ENCODE measurements at places on chromosomes 16 and 17.

- DNase-seq, result no peak
These were observed 245.7 kb downstream of the PRKCA start for GRCh38 chr17:66548158-66548557.

- DNase-seq, result no peak
These were observed 114.5 kb upstream of the METRNL start for GRCh38 chr17:82964851-82965341.

DNA sequence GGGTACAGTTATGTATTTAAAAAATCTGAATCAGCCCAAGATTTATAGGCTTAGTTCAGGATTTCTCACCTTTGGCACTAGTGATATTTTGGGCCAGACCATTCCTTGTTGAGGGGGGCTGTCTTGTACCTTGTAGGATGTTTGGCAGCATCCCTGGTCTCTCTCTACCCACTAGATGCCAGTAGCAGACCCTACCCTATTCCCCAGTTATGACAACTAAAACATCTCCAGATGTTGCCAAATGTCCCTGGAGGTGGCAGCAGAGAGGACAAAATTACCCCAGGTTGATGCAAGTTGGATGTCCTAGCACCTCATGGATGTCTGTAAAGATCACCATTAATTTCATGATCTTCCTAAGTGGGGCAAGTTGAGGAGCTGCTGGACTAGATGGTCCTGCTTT is 45.8 kb downstream of the SYT17 start:
- DNase-seq, result no peak

GRCh38 chr17:4877089-4877488 is 22.2 kb upstream of the C17orf107 start:
- no peak for DNase-seq

GRCh38 chr16:19153876-19154275 is 14.2 kb upstream of the SYT17 start:
- DNase-seq, result no peak

DNA sequence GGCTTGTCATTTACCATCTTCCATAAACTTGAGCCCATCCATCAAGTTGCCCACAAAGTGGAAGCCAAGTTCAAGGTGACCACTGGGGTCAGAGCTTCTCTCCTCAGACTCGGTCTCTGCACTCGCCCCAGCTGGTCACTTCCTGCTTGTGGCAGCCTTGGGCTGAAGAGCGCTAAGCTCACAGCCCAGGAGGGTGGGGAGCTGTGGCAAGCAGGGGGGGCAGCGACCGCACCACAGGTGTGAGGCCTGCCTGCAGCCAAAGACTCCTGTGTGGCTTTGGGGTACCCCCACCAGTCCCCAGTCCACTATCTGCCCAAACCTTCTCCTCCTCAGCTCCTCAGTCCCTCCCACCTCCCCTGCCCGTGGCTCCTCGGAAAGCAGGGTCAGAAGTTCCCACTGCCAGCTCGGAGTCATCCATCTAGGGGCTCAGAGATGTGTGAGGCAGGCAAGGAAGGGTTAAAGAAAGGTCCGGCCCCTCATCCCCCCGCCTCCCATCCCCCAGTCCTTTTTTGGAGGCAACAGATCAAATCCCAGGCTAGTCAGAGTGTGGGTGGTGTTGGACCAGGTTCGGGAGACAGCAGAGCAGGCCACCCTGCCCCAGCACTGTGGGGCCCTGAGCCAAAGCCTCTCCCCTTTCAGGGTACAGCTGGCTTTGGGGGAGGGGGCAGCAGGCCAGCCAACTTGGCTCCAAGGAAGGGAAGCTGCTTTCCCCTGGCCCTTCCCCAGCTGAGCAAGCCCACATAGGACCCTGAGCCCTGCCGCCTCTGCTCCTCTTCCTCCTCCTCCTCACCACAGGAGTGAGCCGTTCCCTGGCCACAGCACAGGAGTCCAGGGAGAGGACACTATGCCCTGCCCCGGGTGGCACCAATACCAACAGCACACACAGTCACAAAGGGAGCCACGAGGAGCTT is 3.2 kb downstream of the CSF3 start:
- DNase-seq, result no peak

DNA sequence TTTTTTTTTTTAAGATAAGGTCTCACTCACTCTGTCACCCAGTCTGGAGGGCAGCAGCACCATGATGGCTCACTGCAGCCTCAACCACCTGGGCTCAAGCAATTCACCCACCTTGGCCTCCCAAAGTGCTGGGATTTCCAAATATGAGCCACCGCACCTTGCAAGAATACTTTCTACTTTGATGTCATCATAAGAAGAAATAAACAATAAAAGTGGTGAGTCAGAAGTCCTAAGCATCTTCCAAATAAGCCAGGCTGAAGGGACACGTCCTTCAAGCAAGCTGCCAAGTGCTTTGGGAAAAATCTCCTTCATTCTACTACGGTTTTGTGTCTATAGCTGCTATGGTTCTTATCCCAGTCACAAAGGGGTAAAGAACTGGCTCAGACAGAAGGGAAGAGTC is 20.3 kb downstream of the HASPIN start:
- DNase-seq, result no peak

DNA sequence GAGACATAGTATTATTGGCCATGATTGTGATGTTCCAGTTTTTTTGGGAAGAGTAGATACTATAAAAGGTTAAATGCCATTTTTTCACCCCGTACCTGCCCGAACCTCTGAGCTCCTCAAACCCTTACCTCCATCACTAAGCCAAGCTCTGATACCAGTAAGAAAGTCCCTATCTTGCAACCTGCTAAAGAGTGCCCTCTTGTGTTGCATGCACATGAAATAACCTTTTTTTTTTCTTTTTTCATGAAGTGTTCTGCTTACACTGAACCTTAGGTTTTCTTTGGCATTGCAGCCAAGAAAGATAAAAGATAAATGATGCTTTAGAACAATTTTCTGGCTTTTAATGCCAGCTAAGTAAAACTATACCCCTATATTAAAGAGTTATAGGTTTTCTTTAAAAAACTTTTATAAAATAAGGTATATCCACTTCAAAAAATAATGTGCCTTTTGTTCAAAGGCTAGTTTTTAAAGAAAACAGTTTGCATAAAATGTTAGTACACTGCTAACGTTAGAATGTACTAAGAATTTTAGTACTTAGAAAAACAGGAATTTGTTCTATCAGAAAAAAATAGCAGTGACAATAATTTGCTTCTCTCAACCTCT is 295.3 kb upstream of the PMFBP1 start:
- peak; percentile 4 for DNase-seq

DNA sequence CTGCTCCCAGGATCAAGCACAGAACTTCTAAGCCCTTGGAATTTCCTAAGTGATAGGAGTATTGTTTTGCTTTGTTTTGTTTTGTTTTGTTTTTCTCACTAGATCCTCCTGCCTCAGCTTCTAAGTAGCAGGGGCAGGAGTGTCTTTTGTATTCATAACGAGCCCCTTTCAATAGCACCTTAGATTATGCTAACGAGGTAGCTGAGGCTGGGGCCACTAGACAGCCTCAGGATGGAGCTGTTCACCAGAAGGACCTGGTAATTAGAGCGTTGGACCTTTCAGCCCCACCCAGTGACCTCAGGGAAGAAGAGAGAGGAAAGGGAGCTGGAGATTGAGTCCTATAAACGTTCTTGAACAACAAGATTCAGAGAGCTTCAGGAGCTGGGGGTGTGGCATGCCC is 43.6 kb downstream of the IKZF3 start:
- no peak for DNase-seq

- DNase-seq, result no peak
These were observed 52.4 kb downstream of the CFDP1 start for GRCh38 chr16:75380870-75381269.

DNA sequence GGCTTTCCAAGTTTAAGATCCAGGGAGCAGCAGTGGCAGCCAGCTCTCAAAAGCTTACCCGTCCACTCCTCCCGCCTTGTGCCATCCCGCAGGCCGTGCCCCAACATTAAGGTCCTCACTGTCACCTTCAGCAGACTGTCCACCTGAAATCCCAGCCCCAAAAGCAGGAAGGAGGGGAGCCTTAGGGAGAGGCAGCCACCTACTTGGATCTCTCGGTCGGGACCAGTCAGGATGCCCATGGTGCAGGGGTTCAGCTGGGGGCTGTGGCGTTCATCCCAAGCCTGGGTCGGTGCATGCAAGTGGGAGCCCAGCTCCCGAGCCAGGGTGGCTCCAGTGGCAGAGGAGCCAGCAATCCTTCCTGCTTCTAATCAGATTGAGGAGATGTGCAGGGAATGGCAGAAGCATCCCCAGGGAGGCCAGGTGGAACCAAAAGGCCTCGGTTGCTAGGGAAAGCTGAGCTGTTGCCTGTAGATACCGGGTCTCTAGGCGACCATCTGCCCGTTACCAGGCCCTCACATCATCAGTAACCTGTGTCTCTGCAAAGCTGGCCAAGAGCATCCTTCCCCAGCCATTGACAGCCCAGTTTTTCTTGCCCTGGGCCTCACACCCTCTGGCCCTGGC is 24.6 kb downstream of the CNGB1 start:
- DNase-seq, result no peak

GRCh38 chr16:1152651-1153259 is at the start of gene CACNA1H:
Gene CACNA1H, plus strand, starts transcription at chr16:1153106. Its CDS starts 632 bp downstream, at chr16:1153738.
- DNase-seq, result no peak

GRCh38 chr16:74825941-74826340 is 51.3 kb upstream of the FA2H start:
- no peak for DNase-seq

- DNase-seq, result peak; percentile 84
These were observed 6.7 kb upstream of the MPP3 start for GRCh38 chr17:43839670-43840108.

- no peak for DNase-seq
These were observed 12.8 kb upstream of the CLEC18C start for GRCh38 chr16:70160821-70161220.

DNA sequence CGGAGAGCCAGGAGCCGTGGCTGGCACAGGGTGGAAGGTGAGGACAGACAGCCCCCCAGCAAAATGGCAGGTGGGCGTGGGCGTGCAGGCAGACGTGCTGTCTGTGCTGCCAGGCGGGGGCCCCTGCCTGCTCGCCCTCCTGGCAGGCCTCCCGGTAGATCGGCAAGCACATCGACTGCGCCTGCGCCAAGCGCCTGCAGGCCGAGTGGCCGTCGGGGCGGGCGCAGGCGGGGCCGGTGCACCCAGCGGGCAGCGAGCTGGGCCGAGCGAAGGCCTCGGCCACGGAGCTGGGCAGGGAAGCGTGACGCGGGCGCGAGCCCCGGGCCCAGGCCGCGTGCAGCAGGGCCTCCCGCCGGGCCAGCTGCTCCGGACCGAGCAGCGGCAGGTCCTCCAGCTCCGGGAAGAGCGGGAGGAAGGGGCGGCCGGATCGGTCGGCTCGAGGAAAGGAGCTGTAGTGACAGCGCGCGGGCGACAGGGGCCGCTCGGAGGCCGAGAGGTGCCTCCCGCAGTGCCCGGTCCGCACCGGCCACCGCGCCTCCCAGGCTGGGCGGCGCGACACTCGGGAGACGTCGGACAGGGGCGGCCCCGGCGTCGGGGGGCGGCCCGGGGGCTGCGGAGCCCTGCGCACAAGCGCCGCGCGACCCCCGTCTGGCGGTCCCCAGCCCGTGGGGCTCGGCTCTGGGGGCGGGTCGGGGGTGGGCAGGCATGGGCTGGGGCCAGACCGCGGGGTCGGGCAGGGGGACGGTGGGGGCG is 16.9 kb downstream of the GRIN2C start:
- DNase-seq, result peak; percentile 33

DNA sequence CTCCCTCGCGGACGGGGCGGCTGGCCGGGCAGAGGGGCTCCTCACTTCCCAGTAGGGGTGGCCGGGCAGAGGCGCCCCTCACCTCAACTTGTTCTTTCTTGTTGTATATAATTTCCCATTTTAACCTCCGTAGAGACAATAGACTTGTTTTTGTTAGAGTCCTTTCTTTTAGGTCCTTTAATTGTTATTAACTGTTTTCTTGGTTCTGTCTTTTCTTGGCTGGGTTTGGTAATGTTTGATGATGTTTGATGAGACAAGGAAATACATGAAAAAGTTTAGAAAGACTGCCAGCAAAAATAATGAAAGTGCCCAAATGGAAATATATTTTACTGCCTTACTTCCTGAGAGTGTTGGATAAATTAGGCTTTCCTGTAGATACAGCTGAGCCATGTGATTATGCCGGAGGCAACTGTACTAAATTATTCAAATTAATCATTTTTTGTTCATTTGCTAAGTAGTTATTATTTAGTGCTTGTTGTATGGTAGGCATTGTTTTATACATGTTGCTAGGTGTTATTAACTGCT is 30.9 kb downstream of the PRPSAP2 start:
- no peak for DNase-seq

GRCh38 chr16:4426021-4426684 is 485 bp downstream of the DNAJA3 start:
- DNase-seq, result no peak

DNA sequence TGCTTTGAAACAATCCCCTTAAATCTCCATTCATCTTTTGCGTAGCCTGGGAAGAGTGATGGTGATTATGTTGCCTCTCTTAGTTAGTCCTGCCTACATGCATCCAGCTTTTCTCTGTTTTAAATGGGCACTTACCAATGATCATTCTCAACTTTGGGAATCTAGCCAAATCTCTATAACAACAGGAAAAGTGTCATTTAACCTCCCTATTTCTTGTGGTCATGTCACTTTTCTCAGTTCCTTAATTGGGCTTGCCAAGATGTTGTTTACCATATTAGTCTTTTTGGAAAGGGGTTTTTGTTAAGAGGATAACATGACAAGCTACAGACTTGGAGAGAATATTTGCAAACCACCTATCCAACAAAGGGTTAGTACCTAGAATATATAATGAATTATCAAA is 15.6 kb upstream of the CLEC10A start:
- DNase-seq, result peak; percentile 6

DNA sequence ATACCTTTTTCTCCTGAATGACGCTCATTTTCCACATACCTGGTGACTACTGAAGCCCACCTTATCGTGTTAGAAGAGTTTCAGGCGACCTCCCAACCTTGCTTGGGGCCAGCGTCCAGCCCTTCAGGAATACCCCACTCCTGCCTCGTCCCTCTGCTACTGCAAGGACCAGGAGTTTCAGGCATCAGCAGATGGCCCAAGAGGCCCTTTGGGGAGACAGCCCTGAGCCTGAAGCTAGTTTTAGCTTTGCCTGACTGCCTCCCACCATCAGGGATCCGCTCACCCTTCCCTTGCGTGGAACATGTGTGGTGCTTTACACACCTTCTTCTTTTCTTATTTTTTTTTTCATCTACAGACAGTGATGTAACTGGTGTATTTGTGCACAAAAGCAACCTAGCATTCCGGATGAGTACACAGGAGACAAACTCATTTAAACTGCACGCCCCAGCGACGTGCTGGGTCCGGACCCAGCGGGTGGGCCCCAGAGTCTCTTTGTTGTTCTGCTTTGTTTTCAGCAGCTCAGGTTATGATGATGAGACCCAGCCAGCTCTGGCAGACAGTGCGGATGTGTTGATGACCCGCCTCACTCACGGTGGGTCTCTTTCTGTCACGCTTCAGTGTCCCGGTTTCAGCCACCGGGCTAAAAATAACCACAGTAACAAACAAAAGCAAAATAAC is 242.4 kb downstream of the C16orf95 start:
- no peak for DNase-seq

- DNase-seq, result no peak
These were observed 36.7 kb upstream of the HELZ start for GRCh38 chr17:67281743-67282142.

GRCh38 chr16:29680180-29680598 is 1.2 kb downstream of the QPRT start:
- DNase-seq, result no peak

Measured in NCI-H2029 treated with DMSO at 0.1 percent for 48 hours (cell line).